Activated T-cell treated with anti-CD3 and anti-CD28 coated beads, Interleukin-2, amount 50 U/mL, for 48 hours (primary cell): ENCODE measurements at places on chromosomes 1 and 21.

DNA sequence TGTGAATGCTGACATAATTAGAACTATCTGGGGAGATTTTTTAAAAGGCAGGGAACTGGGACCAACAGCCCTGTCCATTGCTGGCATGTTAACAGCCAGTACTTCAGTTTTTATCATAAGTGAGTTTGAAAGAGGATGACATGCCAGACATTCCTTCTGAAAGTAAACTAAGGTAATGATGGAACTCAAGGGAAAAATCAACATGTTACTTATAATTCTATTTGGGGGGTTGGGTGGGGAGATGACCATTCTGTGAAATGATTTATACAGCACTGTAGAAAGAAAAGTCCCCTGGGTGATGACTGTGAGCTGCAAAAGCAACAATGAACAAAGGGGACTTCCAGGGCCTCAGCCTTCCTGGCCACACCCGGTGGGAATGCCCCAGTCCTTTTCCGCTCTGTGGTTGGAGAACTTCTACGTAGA is 5.4 kb upstream of the LAMC2 start:
- DNase-seq = no peak

GRCh38 chr1:221711063-221711577 is 30.8 kb downstream of the DUSP10 start:
- DNase-seq = no peak

DNA sequence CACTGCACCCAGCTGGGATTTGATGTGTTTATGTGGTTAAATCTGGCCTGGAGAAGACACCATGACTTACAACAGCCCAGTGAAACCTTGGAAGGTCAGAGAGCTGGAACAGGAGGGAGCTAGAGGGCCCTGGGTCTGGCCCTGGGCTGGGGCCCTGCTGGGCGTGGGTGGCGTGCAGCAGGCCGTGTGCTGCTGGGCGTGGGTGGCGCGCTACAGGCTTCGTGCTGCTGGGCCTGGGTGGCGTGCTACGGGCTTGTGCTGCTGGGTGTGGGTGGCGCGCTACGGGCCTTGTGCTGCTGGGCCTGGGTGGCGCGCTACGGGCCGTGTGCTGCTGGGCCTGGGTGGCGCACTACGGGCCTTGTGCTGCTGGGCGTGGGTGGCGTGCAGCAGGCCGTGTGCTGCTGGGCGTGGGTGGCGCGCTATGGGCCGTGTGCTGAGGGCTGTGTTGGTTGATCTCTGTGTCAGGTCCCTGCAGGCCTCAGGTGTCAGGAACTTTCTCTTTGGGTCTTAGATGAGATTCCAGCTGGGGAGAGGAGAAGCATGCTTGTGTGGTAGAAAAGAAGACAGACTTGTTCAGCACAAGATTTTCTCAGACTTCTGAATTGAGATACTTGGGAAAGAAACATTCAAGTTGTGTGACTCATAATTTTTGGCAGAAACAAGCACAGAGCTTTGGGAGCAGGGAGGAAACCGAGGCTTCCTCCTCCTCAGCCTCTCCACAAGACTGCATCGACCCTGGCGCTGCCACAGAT is 66.0 kb downstream of the COL18A1 start:
- DNase-seq = peak; percentile 60

DNA sequence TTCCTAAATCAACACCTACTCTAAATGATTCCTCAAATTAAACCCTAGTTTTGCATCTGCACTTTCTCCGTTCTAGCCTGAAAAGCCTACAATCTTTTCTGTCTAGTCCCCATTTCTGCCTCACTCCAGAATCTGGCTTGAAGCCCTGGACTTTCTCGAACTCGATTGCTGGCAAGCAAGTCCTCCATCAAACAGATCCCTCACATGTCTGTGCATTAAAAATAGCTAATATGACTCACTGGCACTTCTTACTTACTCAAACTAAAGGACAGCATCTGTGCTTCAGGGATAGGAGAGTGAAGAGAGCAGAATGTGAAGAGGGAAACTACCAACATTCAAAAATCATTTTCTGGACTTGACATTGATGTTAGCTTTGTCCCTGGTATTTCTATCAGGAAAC is 51.8 kb upstream of the CXADR start:
- no peak for DNase-seq

- no peak for DNase-seq
These were observed 81.5 kb upstream of the EDEM3 start for GRCh38 chr1:184836141-184836540.

DNA sequence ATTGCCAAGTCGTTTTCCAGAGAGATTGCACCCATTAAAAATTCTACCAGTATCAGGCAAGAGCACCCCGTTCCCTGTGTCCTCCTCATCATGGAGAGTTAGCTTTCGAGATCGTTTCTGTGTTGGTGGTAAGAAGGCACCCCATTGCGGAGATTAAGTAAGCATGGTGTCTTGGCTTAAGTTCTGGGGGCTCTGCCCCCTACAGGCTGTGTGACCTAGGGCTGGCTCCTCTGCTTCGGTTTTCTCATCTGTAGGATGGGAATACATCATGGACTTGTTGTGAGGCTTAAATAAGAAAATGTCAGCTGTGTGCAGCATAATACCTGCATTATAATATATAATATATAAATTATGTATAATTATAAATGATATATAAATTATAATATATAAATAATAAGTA is 36.8 kb upstream of the TENT5C start:
- DNase-seq = no peak

DNA sequence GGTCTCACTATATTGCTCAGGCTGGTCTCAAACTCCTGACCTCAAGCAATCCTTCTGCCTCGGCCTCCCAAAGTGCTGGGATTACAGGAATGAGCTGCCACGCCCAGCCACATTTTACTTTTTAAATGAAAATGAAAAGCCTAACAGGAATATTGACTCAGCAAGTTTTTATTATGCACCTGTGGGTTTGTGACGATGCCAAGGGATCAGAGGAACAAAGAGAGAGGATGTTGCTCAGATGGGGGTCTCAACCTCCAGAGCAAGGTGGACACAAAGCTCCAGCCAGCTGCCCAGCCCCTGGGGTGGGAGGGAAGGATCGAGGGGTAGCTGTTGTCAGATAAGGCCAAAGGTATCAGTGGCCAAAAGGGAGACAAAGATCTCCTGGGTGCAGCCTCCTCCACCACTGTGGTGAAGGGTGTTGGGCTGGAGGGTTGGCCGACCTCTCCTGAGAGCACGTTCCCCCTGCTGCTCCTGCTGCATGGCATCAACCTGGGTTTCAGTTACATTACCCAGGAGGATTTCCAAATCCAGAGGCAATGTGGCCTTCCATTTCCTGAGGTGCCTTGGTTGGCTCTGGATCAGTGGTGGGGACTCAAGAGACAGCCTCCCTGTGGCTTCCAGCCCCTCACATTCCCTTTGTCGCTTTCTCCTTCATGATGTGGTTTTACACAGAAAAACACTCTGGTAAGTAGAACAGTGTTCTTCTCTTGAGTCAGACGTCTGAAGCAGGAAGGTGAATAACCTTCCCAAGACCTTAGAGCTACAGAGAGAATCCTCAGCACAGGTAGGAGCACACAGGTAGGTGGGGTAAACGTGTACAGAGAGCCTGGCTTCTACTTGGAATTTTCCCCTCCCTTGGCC is 34.2 kb downstream of the ZNF496 start:
- no peak for DNase-seq

GRCh38 chr21:36023092-36023480 is 37.2 kb downstream of the SETD4 start:
- no peak for DNase-seq

DNA sequence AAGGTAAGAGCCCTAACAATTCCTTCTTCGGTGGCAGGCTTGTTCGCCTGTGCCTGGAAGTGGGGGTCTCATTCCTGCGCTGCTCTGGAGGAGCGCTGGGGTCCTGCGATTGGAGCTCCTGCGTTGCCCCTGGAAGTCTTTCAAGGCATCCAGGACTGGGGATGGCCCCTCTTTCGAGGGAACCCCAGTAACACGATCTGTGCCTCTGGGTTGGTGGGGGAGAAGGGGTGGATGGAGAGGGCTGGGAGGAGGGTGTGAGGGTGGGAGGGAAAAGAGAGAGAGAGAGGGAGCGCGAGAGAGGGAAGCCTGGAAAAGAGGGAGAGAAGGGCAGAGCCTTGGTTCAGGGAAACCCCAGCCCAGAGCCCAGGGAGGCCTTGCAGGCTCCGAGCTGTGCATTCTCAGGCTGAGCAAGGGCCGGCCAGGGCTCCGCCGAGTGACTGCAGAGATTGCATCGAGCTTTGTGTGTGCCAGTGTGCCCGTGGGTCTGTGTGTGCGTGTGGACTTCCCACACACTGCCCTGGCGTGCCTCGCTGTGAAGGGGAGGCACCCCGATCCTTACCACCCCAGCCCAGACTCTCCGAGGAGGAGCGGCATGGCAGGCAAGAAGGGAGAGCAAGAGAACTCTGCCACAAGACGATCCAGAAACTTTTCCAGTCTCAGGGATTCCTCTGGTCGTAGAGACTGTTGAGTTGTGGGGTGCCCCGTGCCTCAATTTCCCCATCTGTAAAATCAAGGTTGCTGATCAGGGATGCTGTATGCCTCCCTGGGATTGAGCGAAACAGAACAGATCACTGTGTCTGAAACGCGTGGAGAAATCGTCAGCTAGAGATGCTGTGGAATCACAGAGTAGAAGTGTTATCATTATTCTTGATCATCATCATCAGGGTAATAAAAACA is 619 bp downstream of the BCL9 start:
- DNase-seq = peak; percentile 63

DNA sequence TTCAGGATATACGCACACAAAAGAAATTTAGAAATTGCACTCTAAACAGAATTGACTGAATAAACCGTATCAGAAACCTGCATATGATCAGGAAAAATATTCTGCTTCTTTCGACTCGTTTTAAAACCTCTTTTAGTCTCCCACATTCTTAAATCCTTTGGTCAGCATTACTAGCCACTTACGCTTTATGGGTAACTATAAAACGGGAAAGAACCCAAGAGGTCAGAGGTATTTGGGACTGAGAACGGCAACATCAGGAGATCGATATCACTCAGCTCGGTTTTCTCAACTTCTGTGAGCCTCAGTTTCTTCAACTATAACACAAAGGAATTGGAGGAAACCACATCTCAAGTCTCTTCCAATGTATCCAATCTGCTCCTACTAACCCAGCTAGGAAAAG is 36.4 kb upstream of the ANGPTL7 start:
- DNase-seq = no peak

- DNase-seq = no peak
These were observed 82.2 kb upstream of the ABCD3 start for GRCh38 chr1:94335950-94336349.

- no peak for DNase-seq
These were observed 14.0 kb downstream of the IFI16 start for GRCh38 chr1:159023723-159024122.

GRCh38 chr1:239428120-239428710 is 41.8 kb downstream of the CHRM3 start:
- no peak for DNase-seq

- peak; percentile 56 for DNase-seq
These were observed 32.8 kb upstream of the IL19 start for GRCh38 chr1:206737729-206738201.

GRCh38 chr1:204970937-204971336 is 72.1 kb upstream of the CNTN2 start:
- DNase-seq = no peak

DNA sequence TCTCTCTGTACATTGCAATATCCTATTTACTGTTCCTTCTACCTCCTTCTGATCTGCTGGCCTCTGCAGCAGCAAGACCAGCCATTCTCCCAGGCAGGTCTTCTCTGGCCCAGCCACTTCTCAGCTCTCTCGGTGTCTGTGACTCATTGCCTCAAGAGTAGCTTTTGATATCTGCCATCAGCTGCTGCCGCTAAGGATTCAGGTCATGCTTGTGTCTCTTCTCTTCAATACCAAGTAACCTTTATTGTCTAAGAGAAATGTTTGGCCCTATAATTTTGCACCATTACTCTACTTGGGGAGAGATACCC is 101.8 kb downstream of the TMEM53 start:
- no peak for DNase-seq

DNA sequence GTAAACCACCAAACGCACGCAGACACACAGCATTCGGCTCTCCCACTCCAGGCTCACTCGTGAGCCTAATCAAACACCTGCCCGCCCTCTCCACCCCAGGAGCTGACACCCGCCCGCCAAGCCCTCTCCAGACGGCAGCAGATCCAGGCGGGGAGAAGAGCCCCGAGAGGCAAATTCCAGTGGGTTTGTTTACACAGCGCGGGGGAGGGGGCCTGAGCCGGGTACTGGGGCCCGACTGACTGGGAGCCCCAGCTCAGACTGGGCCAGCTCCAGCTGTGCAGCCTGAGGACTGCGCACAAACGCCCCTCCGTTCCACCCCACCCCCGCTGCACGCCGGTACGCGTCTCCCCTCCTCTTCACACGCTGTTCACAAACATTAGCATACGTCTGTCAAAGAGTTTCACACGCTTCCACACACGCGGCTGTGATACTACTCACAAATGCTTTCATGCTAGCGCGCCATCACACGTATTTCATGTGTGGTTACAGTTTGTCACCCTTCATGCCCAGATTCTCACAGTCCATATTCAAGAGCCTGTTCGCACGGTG is 1.0 kb upstream of the EFNA1 start:
- DNase-seq = no peak

- DNase-seq = no peak
These were observed 283.8 kb downstream of the USP25 start for GRCh38 chr21:16013570-16013969.

DNA sequence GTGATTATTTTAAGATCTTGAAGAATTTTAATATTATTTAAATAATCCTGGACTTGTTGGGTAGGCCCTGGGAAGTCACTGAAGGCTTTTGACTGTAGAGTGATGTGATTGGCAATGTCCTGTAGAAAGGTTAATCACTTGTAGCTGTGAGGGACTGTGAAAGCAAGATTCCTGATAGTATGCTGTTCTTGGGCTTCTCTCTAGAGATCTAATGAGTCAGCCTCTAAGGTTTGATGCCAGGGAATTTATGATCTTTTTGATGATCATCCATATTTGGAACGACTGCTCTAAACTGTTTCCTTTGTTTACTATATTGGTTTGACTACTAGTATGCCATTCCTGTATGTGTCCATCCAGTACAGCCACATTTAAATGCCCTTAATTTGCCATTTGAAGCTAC is 56.5 kb downstream of the CAMSAP2 start:
- no peak for DNase-seq

- DNase-seq = peak; percentile 80
These were observed 950 bp upstream of the EVA1C start for GRCh38 chr21:32411350-32412161.

DNA sequence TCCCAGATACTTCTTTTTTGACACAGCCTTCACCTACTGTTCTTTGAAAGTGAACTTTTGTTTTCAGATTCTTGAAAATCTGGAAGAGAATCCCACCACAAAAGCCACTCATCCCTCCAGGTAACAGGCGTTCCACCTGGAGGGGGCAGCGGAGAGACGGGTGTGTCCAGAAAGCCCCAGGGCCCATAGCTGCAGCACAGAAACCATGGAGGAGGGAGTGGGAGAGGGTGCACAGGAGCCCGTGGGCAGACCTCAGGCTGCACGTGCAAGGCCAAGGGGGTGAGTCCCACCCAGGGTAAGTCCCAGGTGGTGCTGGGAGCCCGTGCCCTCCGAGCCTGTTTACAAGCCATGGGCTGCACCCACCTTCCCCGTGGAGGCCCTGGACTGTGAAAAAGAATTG is 86.5 kb downstream of the PSMG1 start:
- DNase-seq = no peak

GRCh38 chr1:68011657-68012375 is 38.6 kb downstream of the DIRAS3 start:
- DNase-seq = no peak

- no peak for DNase-seq
These were observed 16.9 kb downstream of the NRDC start for GRCh38 chr1:51861669-51862068.
